Activated T-cell treated with anti-CD3 and anti-CD28 coated beads, Interleukin-2, amount 50 U/mL, for 24 hours (primary cell): ENCODE measurements at places on chromosomes 4 and X.

DNA sequence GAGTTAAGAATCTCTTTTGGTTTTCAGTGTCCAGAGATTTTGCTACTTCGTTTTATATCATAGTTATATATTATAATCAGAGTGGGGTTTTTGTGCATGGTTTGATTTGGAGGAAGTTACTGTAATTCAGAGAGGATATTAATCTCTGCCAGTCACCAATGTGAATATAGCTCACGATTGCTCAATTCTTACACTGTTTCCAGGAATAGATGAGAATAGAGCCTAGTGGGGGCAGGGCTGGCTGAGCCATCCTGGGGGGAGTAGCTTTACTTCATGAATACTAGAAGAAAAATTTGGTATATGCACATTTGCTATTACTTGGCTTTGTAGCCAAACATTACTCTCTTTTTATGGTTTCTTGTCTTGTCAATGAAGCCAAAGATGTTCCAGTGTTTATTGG, 60.9 kb upstream of the TRPC3 start:
- DNase-seq = no peak

DNA sequence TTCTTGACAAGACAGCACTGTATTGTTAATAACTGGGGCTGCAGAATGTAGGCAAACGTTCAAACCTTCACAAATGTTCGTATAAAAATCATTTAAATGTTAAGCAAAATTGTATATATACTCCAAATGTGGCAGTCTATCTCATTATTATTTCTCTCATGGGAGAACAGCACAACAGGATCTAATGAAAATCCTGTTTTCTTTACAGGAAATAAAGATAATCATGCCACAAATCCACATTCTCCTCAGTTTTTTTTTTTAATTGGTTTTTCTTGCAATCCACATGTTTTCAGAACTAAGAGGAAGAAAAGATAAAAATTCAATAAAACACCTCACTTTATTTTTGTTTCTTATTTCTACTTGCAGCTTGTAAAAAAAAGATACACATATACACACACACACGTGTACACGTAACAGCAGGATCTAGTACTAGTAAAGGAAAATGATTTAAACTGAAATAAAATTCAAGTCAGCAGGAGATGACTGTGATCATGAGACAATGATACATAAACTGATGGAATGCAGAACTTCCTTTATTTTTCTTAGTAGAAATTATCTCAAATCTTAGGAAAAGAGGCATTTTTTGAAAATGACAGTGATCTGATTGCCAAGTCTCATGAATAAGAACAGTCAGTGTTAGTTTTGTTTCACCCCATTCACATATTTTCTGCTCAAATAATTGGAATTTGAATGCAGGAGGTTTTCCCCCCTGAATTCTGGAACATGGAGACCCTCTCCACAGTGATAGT, 11.3 kb downstream of the APBB2 start:
- no peak for DNase-seq

DNA sequence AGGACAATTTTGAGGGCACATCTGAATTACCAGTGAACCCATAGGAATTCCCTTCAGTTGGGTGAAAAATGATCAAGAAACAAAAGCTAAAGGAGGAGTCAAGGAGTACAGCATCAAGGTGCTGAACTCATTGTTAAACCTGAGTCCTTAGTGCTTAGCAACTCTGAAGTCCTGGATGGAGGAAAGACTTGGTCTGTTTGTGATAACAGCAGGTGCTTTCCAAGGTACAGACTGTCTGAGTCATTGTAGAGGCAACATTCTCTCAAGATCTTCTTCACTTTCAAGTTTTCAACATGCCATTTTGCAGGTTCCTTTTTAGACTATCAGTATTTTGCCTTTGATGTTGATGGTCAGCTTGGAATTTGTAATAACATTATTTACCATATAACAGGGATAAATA, 293.9 kb downstream of the AFF2 start:
- DNase-seq = no peak

DNA sequence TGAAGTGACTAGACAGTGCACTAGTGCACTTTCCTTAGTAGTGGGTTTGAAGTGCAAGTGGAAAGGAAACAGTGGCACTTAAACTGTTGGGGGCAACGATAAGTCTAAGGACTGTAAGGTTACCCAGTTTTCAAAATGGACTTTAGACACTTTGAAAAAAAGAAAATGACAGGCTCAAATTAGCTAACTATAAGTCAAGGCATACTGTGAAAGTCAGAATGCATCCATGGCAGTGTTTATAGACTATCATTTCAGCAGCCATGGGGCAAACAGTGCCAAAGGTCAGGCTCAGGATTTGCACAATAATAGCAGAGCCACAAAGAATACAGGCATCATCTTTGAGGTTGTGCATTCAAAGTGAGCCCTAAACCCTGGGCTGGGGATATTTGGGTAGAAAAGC, 104.4 kb downstream of the CXCL13 start:
- no peak for DNase-seq
